T-helper 2 cell (primary cell): ENCODE measurements at places on chromosomes 11 and 22.
A peak's percentile ranks its signal among the peaks of the same experiment; 100 is the strongest.

DNA sequence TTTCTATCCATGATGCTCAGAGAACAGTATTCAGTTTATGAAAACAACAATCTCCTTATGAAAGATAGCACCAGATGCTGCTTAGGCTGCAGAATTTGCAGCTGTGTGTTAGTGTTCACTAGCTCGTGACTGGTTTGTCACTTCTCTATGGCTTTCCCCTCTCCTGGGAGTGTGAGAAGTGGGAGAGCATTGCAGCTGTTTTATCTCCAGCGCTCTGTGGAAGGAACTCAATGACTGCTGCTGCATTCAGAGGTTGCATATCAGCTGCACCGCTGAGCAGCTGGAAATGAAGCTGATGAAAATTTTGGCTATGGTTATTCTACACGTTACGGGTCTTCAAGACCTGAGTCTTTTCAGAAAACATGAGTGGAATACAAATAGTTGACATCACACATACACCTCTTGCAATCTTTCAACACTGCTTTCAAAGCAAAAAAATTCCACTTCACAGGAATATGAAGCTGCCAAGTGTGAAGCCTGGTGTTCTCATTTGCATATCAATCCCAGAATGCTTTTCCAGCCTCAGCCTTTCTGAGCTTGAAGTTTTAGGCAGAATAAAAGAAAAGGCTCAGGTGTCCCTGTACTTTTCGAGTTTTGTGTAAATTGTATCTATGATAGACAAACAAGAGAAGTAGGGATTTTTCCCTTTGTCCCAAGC is 149.3 kb upstream of the DDI1 start:
- no peak for DNase-seq

GRCh38 chr11:74579577-74580270 is 12.7 kb upstream of the POLD3 start:
- no peak for DNase-seq

DNA sequence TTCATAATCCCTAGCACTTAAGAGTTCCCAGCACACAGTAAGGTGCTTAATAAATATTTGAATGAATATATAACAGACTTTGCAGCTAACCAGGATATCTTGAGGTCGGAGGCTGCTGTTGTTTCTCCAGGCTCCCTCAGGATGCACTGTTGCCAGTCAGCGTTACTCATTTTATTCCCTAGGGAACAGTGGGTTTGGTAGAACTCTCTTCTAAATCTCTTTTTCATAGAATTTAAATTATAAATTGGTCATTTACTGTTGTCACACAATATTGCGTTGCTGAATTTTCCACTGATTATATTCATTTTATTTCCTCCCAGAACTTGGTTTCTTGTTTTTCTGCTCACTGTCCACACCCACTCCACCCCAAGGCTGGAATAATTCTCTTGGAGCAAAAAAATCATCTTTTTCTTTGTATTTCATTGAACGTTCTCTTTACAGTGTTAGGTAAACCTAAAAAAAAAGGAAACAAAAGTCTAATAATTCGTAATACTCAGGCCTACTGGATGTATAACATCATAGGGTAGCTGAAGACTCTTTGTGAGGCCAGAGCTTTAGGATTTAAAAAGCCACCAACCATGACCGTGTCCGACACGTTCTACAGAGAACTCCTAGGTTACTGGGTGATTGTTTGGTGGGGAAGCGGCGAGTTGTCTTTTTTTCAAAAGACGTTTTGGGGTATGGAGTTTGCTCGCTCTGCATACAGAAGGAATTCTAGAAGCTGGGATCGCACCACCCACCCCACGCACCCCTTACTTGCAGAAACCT is 766 bp upstream of the CAPRIN1 start:
- DNase-seq = no peak

DNA sequence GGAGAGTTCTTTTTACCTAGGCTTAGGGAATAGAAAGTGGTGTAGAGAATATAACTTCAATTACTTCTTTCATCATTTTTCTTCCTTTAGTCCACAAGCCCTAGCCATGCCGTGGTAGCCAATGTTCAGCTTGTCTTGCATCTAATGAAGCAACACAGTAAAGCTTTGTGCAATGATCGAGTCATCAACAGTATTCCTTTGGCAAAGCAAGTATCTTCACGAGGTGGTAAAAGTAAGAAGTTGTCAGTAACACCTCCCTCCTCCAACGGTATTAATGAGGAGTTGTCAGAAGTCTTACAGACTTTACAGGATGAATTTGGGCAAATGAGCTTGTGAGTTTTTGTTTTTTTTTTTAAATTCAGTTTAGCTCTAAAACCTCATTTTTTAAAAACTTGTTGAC is 37.4 kb downstream of the CEP57 start:
- DNase-seq = no peak

DNA sequence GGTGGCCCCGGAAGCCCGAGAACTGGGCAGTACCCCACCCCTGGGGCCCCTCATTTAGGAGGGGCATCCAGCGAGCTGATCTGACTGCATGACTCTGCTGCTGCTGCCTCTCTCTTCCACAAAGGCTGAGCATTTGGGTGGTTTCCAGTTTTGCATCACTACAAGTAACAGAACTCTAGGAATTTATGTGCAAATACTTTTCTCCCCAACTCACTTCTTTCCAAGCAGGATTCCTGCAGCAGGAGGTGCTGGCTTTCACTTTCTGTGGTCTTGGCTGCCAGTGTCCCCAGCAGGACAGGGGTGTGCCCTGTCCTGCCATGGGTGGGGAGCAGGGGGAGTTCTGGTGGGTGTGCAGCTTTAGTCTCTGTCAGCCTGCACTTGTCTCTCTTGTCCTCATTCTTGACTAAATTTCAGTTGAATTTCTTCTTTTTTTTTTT is 21.2 kb downstream of the UPB1 start:
- DNase-seq = no peak

DNA sequence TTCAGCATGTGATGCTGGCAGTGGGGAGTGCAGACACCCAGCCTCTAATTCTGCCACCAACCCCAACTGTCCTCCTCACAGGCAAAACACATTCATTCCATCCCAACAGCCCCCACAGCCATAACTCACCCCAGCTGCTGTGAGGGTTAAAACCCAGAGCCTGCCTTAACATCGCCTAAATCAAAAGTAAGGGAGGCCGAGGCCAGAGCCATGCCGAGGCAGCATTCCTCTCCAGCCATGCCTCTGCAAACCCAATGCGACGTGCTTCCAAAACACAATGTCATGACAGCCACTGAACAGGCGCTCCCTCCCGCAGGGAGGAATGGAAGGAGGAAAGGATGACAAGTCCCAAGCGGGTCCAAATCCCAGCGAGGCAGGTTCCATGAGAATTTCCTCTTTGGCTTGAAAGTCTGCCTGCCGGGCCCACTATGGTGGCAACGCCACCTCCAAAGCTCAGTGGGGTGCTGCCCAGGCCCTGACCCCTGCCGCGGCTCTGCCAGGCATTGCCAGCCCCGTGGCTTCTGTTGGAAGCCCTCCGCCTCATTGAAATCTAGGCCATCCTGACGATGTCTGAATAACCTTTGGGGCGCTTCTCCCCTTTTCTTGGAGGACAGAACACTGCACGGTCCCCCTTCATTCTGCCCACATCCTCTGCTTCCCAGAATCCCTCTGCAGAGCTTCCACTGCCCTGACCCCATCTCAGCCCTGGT is 472.3 kb downstream of the BRD1 start:
- DNase-seq = no peak

- peak; percentile 44 for DNase-seq
These were observed at the start of gene RPS6KA4 for GRCh38 chr11:64358907-64359711. RPS6KA4 (plus strand) TSS chr11:64359162; CDS start chr11:64359236, 74 bp downstream.

DNA sequence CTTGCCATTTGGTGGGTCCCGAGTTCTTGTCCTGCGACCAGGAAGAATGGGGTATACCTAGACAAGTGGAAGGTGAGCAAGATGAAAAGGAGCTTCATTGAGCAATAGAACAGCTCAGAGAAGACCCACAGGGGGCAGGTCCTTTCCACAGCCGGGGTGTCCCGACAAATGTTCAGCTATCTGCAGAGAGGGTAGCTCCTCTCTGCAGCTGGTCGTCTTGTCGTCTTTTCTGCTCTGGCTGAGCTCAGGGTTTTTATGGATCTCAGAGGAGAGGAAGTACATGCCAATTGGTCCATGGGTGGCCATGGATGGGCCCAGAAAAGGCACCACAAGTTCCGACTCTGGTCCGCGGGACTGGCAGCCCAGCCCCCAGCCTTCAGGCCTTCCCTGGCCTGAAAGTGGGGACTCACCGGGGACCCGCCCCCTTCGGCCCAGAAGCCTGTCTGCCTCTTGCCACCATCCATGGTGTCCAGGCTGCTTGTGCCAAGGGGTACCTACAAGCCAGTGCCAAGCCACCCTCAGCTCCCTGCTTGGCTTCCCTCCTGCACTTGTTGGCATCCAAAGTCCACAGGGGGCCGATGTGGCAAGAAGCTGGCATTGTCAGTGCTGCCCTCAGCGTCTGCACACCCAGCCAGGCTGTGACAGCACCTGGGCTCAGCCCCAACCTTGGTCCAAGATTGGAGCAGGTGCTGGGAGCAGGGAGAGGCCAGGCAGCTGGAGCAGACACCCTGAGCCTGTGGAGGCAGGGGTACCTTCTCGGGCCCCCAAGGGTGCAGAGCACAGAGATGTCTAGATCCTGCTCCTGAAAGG is 438.9 kb downstream of the TBC1D22A start:
- DNase-seq = no peak

DNA sequence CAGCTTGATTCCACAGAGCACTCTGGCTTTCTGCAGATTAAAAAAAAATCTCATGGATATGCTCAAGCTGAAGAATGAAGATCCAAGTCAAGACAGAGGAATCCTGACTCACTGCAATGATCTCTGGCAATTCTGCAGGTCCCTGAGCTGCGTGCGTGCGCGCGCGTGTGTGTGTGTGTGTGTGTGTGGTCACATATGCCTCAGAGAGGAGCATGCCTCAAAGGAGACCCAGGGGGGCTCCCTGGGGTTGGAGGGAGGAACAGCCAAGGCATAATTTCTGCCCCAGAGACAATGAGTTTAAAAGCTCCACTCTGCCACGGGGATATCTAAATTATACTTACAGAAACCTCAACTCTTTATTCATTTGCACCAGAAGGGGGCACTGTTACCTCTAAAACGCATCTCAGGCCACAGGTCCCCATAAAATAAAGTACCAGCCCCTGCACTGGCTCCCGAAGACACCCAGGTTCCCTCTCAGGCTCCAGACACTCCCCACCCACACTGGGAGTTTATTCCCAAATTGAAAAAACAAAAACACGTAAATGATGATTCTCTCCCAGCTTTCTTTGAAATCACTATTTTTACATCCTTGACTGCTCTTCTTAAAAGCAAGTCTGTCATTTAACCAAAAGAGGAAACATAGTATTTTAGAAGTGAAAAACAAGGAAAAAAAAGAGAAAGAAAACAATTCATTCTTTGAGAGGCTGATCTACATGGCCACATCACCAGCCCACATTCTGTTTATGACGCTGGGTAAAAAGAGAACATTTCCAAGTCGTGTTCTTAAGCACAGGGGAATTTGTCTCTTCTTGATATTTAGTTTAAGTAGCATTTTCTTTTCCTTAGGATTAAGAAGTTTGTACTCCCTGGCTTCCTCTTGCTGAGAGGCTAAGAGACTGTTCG is 401.0 kb downstream of the LARGE1 start:
- DNase-seq = no peak

GRCh38 chr11:70186420-70186819 is 16.7 kb upstream of the FADD start:
- DNase-seq = no peak

DNA sequence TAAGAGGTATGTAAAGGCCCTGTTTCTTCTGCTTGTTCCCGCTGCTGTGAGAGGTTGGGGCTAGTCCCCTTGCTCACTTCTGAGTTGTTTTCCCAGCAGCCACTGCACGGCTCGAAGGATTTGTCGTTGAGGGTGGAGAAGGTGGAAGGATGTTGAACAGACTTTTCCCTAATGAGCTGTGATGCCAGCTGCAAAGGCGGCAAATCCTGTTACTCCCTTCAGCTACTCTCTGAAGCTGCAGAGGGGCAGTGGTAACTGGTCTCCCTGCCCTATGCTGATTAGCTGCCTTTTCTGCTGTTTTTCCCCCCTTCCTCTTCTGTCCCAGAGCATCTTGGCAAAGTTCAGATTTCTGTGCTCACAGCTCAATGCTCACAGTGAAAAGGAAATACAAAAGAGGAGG is 90.4 kb upstream of the SLC25A18 start:
- no peak for DNase-seq

DNA sequence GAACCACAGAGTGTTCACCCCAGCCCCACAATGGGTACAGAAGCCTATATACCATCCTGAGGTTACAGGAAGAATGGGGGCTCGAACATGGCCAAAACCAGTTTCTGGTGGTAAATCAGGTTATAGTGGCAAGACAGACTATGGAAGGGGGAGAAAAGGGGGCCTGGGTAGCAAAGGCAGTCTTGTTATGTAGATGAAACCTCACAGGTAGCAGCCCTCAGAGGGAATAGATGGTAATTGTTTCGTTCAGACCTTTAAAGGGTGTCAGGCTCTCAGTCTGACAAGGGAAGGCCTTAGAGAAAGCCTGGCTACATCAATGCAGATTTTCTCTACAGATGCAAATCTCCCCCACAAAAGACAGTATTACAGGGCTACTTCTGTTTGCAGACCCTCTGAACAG is 3.4 kb downstream of the CAPN1 start:
- no peak for DNase-seq

DNA sequence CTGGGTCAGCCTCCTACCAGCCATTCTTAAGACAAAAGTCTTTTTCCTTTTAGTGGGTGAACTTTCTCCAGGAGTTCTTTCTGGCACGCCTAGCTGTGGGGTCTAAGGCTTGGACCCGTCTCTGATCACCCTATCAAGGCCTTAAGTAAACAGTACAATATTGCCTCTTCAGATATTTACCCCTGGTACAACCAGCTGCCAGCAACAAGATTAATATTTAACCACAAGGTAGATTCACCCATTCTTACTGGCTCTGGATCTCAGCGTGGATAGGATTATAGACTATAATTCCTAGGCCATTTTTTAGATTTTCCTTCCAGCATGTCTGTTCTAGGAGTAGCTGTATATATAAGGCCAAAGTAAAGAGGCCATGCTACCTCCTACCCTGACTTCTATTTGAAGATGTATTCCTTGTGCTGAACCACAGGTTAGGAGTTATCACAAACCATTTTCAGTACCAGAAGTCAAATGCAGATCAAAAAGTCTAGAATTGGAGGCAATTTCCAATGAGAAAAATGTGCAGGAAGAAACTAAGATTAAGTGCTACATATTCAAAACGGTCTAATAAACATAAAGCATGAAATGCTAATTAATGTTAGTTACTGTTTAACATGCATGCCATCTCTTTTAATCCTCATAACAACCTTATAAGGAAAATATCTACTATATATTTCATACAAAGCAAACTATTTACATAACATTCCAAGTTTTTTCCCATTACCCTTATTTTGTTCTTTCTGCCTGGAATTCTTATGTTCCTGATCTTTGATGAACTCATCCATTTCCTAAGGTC is 110.0 kb upstream of the SYN3 start:
- no peak for DNase-seq

- no peak for DNase-seq
These were observed 97.1 kb upstream of the SYT13 start for GRCh38 chr11:45383224-45383623.
